ENCODE measurements at places on chromosomes 5 and 9. TPM values are rescaled to one million over a fixed set of nuclear protein-coding genes. Genes with fewer than 3 reads are reported as not detected.

GRCh38 chr9:73583576-73583975, 431.9 kb downstream of the ANXA1 start:
- ATAC-seq: no peak

- ATAC-seq: no peak
Measured at GRCh38 chr5:111972548-111972947, 215.6 kb upstream of the NREP start.

DNA sequence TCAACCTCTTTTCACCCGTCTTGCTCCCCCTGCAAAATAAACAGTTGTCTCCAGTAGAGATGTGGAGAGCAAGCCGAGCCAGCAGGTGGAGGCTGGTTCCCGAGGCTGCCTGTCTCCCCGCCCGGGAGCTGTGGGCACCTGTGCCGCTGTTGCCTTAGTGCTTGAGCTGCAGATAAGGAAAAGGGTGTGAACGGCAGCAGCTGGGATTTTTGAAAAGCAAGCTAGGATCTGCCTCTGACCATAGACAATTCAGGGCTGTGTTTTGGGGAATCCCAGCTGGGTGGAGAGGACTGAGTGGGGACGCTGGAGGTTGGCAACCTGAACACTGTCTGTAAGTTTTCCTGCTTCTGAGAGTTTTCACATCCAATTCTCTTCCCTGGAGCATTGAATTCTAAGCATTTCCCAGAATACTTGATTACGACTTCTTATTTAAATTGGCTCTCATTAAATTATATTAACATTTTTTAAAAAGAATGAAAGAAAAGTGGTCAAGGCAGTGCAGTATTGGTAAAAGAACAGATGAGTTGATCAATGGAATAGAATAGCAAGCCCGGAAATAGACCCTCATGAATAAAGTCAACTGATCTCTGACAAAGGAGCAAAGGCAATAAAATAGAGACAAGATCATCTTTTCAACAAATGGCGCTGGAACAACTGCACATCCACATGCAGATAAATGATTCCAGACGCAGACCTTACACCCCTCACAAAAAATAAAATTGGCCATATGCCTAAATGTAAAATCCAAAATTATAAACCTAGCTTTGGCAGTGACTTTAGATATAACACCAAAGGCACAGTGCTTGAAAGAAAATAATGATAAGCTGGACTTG, 9.7 kb downstream of the WNK2 start:
- no peak for ATAC-seq

GRCh38 chr5:163624431-163624830, 119.0 kb downstream of the MAT2B start:
- ATAC-seq: no peak

DNA sequence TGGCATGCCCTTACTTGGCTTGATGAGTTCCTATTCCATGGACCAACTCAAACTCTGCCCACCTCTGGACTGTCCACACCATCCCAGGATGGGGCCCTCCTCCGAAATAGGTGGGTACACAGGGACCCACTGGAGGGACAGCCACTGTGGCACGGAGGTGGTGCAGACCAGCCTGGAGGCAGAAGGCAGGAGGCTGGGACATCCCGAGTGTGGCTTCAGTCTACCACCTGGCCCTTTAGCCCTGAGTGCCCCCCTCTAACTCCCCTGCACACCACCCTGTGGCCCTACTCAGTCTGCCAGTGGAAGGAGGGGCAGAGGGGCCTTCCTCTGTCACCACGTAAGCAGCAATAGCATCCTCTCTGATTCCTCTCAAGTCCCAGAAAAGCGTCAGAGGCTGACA, 3.7 kb downstream of the IL3 start:
- ATAC-seq: no peak

- peak; percentile 97 for ATAC-seq
Measured at GRCh38 chr5:82165740-82166530, 112.2 kb downstream of the RPS23 start.

DNA sequence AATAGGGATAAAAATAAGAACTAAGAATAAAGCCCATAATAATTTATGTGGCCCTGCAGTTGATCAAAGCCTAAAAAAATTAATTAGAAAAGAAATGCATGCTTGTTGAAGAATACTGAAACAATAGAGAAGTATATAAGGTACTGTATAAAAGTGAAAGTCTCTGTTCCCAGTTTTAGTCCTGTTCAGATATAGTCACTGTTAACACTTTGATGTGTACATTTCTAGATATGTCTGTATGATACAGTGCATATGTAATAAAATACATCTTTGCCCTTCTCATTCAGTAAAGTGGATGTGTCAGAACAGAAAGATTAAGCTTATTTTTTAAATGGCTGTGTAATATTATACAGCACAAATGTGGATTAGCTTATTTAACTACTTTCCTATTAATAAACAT, 4.1 kb downstream of the C9orf85 start:
- ATAC-seq: no peak

- no peak for ATAC-seq
Measured at GRCh38 chr5:135429301-135430134, 17.6 kb downstream of the DCANP1 start.

DNA sequence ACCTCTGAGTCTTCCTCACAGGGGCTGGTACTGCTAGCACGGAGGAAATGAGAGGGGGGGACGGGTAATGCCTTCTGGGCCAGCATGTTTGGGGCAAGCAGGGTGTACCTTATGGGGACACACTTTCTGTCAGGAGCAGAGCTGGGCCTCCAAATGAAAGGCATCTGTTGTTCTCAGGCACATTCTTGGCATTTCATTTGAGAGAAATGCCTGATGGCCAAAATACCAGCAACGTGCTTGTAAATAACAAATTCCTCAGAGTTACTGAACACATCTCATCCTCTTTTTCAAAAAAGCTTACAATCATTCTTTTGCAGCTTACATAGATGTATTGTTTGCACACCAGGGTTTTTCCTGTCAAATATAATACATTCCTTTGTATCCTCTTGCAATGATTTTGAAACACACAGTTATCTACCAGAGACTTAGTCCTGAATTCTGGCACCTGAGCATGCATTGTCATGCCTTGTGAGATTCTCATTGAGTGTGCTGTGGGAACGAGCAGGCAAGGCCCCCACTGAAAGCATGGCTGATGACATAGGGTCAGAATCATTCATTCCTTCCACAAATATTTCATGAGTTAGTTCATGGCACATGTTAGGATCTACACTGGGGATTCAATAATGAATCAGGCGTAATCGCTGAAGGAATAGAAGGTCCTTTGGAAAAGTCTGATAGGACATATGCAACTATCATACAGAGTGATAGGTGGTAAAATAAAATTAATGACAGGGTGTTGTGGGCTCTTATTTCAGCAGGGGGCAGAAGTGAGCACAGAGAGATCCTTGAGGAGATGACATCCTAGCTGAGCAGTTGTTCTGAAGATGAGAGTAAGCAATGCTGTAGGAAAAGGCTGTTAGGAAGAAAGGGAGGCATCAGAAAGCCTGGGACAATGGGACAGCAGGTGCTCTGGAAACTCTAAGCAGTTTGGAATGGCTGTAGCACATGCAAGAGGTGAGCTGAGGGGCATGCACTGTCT, 260.9 kb upstream of the TUT7 start:
- ATAC-seq: peak; percentile 68

- ATAC-seq: no peak
Measured at GRCh38 chr9:91359083-91359482, 2.6 kb downstream of the AUH start.

- ATAC-seq: no peak
Measured at GRCh38 chr5:7533941-7534340, 138.0 kb downstream of the ADCY2 start.

DNA sequence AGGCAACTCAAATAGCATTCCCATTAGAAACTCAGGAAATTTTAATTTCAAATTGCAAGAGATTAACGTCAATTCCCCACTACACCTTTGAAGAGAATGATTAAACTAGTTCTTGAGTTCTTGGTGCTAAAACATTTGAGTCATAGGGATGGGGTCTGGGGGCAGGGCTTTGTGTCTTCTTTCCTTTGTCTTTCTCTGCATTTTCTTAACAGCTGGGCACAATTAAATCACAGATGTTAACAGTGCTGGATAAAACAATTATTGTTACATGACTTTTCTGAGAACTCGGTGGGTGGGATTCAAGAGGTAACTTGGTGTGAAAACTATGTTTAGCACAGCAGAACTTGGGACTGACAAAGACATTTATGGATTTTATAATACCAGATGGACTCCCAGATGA, 351.9 kb upstream of the TNC start:
- no peak for ATAC-seq

GRCh38 chr9:12643686-12644085, 49.5 kb upstream of the TYRP1 start:
- no peak for ATAC-seq

DNA sequence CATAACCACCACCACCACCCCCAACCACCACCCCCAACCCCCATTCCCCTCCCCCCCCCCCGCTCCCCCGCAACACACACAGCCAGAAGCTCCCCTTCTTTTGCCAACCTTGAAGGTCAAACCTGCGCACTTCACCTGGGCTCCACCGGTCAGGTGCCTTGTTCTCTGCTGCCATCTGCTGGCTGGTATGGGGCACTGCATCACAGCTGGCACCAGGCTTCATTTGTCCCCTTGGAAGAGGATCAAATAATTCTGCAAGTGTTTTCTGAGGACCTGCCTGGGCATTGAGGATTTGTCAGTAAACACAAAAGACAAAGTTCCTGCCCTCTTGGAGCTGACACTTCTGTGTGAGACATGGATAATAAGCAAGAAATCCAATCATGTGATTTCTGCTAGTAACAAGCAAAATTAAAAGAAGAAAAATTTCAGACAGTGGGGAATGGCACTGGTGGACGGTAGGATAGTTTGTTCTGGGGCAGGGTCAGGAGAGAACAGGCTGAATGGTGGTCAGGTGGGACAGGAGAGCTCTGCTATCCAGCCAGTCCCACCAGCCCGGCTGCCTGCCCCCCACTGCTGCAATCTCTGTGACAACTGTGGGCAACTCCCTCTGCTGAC, 55.6 kb upstream of the LMX1B start:
- peak; percentile 63 for ATAC-seq

DNA sequence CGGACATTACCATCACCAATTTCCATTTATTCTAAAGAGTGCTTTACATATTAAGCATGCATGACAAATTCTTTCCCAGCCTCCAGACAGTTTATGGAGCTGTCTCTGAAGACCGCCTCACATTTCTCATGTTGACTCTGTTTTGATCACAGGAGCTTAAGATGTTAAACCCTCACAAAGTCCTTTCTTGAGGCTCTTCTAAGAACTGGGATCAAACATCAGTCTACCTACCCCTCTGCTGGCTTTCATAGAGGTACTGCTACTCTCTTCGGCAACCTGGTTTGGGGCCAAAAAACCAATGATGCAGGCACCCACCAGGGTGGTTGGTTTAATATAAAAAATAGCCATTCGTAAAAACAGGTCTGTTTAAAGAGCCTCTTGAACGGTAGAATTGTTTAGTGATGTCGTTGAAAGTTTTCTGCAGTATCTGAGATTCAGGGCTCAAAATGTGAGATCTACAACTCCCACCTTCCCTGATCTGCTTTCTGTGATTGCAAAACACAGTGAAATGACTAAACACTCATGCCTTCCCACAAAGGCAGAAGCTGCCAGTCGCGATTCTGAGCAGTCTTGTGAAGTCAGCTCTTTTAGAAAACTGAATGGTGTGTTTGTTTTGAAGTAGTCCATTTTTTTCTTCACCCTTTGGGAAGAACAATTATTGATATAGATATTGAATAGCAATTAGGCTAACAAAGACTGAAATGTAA, 3.5 kb downstream of the RXFP3 start:
- ATAC-seq: no peak

GRCh38 chr9:98989036-98990000, 45.6 kb downstream of the COL15A1 start:
- peak; percentile 89 for ATAC-seq

GRCh38 chr9:727767-728166, 113.7 kb upstream of the DMRT1 start:
- ATAC-seq: no peak

DNA sequence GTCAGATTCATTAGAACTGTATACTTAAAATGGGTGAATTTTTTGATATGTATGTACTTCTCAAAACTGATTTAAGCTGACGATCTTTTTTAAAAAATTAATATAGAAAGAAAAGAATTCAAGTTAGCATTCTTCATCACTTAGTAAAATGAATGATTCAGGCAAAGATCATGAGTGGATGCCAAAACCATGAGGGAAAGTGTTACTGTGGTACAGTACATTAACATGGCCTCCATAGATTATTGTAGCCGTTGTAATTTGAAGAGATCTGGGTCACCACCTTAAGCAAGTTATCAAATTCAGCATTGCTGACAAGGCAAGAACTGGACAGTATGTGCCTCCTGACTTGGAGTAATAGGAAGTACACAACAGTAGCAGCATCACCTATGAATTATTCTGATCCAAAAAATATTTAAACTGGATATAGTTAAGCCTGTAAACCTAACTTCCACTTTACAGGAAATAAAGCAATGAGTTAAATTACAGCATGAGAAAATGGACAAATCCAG, 29.7 kb downstream of the C9orf85 start:
- no peak for ATAC-seq

GRCh38 chr5:122639864-122640263, 135.0 kb upstream of the SNX2 start:
- ATAC-seq: no peak

GRCh38 chr9:89052470-89053097, 61.3 kb downstream of the S1PR3 start:
- no peak for ATAC-seq

- no peak for ATAC-seq
Measured at GRCh38 chr5:156376751-156377150, 49.8 kb downstream of the SGCD start.

The SPINK6 gene
- not detected for total RNA-seq

The TAS2R1 gene
- total RNA-seq: not detected

The SIT1 gene
- not detected for total RNA-seq

The ITK gene
- total RNA-seq: 0.52 TPM

The NUTM2F gene
- total RNA-seq: not detected

The GRIA1 gene
- 0.47 TPM for total RNA-seq

The TLN1 gene
- total RNA-seq: 1,583 TPM

The C5orf22 gene
- total RNA-seq: 19.9 TPM

The TSLP gene
- 1.3 TPM for total RNA-seq

The PCDHB3 gene
- total RNA-seq: 2.1 TPM

The ZNF462 gene
- total RNA-seq: 27.3 TPM

The GRM6 gene
- total RNA-seq: not detected

Data from gastroesophageal sphincter (tissue), 4 donors.